ENCODE measurements at places on chromosomes 2 and 18.

DNA sequence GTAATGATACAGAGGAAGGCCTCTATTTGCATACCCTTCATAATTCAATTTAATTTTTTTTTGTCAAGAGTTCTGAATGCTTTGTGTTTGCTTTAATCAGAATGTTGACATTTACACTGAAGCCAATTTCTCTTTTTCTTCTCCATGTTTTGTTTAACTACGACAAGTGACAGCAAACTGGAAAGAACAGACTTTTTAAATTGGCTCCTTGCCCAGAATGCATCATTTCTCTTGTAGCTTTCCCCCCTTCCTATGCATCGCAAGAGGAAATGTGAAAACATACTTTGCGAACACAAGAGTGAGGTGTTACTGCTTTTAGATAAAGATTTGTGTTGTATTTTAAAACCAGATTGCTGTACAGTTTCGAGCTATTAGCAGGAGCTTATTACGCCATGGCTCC lies 955.2 kb upstream of the CELF4 start:
- DNase-seq, result no peak

GRCh38 chr2:71856773-71857525 lies 290.7 kb downstream of the CYP26B1 start:
- peak; percentile 7 for DNase-seq

- DNase-seq, result no peak
Observed at GRCh38 chr2:10584242-10584753, 105.5 kb downstream of the NOL10 start.

DNA sequence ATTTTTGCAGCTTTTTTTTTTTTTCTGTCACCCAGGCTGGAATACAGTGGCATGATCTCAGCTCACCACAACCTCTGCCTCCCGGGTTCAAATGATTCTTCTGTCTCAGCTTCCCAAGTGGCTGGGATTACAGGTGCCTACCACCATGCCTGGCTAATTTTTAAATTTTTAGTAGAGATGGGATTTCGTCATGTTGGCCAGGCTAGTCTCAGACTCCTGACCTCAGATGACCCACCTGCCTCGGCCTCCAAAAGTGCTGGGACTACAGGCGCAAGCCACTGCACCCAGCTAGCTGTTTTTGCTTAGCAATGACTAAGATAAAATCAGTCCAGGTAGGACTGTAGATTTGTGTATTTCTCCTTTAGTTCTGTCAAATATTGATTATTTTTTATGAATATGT lies 403.7 kb downstream of the PID1 start:
- no peak for DNase-seq

- no peak for DNase-seq
Observed at GRCh38 chr2:18518116-18519111, 42.0 kb downstream of the RDH14 start.

DNA sequence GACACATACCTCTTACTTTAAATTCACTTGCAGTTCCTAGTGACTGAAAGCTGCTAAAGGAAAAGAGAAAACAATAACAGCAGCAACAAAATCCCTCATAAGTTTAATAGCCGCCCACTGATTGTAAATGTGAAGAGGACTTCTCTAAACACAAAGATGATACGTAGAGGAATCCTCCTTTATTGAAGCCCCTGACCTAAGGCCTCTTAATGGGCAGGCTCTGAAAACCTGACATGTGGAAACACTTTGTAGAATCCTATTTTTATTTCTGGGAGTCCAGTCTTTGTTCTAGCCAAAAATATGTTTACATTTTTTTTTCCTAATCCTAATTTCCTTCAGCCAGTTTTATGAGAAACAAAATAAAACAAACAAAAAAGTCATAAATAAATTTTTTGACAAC lies 1277.7 kb upstream of the CELF4 start:
- DNase-seq, result no peak

DNA sequence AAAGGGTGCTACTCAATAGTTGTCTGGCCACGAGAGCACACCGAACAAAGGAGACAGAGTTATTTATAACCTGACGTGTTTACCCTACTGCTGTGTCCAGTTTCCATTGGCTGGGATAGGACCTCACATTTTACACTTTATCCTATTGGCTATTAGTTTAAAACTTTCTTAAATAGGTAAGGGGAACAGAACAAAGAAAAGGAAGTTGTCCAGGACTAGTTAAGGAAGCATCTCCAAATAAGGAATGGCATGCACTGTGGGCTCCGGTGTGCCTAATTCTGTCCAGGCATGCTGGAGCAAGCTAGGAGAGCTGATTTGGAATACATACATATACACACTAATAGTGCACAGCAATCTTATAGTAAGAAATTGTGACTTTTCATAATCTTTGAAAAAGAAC lies 72.2 kb downstream of the CAB39 start:
- no peak for DNase-seq

- DNase-seq, result no peak
Observed at GRCh38 chr2:172488556-172488955, 61.2 kb downstream of the ITGA6 start.

- no peak for DNase-seq
Observed at GRCh38 chr2:73982140-73982617, 2.5 kb upstream of the TET3 start.

DNA sequence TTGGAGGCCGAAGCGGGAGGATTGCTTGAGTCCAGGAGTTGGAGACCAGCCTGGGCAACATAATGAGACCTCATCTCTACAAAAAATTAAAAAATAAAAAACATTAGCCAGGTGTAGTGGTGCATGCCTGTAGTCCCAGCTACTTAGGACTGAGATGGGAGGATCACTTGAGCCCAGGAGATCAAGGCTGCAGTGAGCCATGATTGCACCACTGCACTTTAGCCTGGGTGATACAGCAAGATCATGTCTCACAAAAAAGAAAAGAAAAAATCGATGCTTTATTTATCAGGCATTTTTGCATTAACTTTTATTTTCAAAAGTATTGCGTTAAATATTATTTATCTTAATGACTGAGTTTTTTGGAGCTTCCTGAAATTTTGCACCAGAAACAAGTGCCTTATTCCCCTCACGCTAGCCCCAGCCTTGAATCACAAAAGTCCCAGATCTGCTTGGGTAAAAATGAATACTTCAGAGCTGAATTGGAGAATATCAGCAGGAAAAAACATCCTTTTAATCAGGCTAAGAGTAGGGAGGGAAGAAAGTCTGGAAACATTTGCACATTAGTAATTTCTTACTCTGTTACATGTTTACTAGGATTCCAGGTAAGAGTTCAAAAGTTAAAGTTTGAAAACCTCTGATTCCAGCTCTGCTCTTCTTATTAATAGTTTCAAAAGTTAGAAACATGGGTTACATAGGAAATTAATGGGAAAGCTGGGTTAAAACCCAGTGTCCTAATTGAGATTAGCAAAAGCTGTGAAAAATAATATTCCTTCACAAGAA lies 296.8 kb upstream of the FBXO11 start:
- DNase-seq, result no peak

GRCh38 chr2:232688201-232688600 lies 8.9 kb upstream of the GIGYF2 start:
- no peak for DNase-seq

- no peak for DNase-seq
Observed at GRCh38 chr2:102788216-102788884, 26.5 kb downstream of the TMEM182 start.

DNA sequence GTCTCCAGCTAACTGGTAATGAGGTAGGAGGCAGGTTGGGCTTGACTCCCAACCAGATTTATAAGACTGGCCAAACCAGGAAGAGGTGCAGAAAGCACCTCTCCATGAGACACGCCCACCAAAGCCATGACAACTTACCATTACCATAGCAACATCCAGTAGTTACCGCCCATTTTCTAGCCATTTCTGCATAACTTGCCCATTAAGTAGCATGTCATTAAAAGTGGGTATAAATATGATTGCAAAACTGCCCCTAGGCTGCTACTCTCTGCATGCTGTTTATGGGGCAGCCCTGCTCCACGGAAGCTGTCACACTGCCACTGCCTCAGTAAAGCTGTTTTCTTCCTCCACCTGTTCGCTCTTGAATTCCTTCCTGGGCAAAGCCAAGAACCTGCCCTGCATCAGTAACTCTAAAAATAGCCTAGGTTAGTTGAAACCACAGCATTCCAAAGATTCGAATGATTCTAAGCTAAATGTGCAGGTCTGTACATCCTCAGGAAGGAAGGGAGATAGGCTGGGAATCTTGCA lies 131.9 kb downstream of the ATL2 start:
- no peak for DNase-seq

- no peak for DNase-seq
Observed at GRCh38 chr2:100964222-100964621, 37.9 kb upstream of the RPL31 start.

DNA sequence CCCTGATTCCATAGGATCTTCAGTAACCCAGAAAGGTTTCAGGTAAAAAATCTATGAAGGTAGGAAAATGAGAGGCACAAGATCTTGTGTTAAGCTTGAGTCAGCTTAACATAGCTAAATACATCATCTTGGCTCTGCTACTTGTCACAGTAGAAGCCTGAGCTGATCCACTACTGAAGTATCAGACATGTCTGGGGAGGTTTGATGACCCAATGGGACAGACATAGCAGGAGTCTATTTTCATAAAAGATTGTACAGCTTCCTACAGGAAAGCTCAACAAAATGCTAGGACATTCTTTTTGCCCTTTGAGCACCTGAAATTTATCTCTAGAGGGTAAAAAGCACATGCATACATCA lies 84.3 kb upstream of the FSHR start:
- no peak for DNase-seq

DNA sequence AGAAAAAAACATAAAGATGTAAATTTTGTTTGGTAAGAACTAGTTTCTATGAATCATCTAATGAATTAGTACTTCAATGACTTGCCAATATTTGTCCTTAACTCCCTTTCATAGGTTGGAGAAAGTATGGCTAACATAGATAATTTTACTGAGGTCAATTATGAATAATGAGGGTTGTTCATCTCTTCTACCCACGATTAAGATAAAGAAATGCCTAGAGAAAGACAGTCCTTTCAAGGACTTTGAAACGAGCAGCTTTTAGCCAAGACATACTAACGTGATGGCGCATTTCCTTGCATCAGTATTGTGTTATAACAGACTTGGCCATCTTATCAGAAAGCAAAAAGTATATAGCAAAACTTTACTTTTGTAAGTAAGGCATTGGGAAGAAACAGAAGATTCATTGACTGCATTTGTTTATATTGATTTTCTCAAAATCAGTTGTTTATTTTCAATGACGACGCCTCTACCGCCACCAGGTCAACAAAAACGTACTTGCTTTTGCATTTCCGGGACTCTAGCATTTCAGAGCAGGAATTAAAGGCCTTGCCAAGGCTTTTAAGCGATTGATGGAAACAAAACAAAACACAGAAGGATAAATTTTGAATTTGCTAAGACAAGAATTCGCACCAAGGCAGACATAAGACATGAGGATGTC lies 961 bp downstream of the RBM43 start:
- DNase-seq, result peak; percentile 4

DNA sequence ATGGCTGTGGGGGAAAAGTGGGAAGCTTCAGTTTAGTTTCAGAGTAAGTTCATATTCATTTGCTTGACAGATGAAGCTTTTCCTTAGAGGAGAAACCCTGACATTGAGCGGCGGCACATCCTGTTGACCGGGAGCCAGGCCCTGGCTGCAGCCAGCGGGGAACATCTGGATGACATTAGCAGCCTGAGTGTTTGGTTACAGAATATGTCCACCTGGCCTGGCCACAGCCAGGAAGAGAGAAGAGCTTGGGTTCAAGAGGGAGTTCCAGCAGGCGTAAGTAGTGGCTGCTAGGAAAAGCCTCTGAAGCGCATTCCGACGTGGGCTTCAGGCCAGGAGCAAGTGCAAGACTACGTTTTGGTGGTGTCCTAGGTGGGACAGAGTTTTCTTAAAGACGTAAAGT lies 144.9 kb upstream of the MYCN start:
- DNase-seq, result no peak

DNA sequence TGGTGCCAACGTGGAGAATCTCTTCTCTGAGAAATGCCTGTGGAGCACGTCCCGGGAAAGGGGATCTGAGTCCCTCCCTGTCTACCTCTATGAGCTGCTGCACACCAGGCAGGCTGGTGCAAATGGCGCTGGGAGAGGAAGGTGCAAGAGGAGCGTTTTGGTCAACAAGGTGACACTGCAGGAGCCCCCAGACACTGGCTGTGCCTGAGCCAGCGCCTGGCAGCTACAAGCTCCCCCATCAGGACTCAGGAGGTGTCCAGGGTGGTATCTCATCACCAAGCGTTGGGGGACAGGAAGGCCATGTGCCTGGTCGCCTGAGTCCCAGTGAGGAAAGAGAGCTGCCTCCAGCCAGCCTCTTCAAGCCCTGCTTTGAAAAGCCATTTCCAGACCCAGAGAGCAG lies 173.4 kb downstream of the TNS1 start:
- no peak for DNase-seq

- DNase-seq, result no peak
Observed at GRCh38 chr2:216274194-216274840, 98.0 kb downstream of the MARCHF4 start.

GRCh38 chr2:72780477-72780876 lies 45.4 kb downstream of the EXOC6B start:
- DNase-seq, result no peak

DNA sequence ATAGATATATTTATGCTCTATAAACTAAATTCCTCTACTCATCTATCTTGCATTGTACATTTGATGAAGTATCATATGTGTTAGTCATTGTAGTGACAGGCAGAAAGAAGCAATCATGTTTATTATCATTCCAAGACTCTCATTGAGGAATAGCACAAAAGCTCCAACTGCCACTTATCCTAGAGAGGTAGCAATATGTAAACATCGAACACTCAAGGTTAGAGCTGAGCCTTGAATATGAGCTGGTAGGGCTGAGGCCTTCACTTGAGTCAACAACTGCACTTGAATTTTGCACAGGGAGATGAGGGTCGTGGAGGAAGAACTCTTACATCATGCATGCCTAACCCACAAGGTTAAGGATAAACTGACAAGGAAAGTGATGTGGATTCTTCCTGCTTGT lies 900.9 kb downstream of the CPS1 start:
- DNase-seq, result no peak

GRCh38 chr18:62585274-62586150 lies 62.7 kb downstream of the ZCCHC2 start:
- peak; percentile 37 for DNase-seq

DNA sequence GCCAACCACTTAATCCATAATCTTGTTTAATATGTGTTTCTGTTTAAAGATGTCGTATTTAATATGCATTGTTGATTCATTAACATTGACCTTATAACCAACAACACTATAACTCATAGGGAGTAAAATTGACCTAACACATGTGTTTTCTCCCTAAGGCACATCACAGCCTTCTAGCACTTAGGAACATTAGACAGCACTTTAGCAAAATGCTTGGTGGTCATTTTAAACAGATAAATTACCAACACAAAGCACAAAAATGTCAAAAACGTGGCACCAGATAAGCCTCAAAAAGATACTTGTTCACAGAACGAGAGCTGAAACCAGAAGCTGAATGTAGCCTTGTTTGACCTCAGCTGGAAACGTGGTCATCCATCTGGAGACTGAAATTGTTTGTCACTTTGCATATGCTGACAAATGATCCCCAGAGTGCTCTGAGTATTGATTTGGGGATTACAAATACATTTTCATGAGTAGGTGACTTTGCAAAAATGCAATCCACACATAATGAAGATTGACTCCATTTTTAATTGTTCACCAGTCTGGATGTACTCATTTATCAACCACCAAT lies 139.2 kb downstream of the CCDC102B start:
- no peak for DNase-seq

- no peak for DNase-seq
Observed at GRCh38 chr2:18548621-18549020, 11.8 kb downstream of the RDH14 start.

- DNase-seq, result no peak
Observed at GRCh38 chr18:40692871-40693270, 1262.2 kb upstream of the PIK3C3 start.

Measured in activated CD4-positive, alpha-beta T cell treated with anti-CD3 and anti-CD28 coated beads, Interleukin-2, Interleukin-6, amounts not matched to agents 100 ng/mL and 50 ng/mL, durations not matched to agents 16 hours and 8 hours (primary cell).